ENCODE measurements at places on chromosomes 7 and 10.

DNA sequence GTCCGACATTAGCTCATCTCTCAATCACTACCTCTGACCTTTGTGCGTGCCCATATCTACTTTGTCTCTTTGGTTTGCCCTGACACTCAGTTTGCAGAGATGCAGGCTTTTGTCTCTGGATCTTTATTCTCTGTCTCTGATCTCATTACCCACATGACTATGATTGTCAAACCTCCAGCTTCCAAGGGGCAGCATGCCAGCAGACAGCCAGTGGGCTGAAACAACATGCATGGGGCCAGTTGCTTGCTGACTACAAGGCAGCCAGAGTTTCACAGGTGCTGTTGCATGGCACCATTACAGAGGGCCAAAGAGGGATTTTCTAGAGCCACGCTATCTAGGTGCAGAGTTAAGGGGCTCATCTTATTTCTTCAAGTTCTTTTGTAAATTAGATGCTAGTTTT, 146.2 kb downstream of the SPAG6 start:
- no peak for DNase-seq

DNA sequence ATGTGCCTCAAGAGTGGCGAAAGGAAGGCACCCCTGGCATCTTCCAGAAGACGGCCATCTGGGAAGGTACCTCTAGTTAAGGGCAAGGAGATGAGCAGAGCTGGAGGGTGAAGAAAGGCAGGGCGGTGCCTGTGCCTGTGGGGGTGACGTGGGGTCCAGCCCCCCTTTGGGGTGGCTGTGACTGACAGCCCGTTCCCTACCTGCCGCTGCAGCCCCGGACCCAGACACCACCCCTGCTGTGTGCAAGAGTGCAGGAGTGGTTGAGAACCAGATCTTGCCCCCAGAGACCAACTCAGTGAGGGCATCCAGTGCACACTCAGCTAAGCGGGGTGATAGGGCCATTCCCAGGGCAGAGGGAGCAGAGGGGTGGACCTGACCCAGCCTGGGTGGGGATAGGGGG, 4.3 kb upstream of the MUC17 start:
- DNase-seq: no peak

- no peak for DNase-seq
Observed at GRCh38 chr10:112131346-112131745, 52.2 kb downstream of the GPAM start.

- DNase-seq: no peak
Observed at GRCh38 chr7:151059367-151060112, at the start of gene SLC4A2. Gene SLC4A2, plus strand, starts transcription at chr7:151059589. Its CDS starts 2,399 bp downstream, at chr7:151061988.

GRCh38 chr10:88385601-88386203, 197.4 kb downstream of the RNLS start:
- DNase-seq: no peak

DNA sequence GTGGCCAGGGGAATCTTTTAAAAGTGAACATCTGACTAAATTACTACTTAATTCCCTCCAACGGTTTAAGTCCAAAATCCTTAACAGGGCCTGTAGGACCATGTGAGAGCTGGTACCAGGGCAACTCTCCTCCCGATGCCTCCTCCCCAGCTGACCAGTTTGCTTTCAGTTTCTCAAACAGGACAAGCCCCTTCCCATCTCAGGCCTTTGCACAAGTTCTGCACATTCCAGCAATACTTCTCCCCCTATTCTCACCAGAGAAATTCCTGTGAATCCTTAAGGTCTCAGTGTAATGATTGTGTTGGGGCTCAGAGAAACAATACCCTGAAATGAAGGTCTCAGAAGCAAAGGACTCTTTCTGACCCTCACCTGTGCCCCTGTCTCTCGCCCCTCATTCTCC, 8.0 kb upstream of the CALHM1 start:
- no peak for DNase-seq

GRCh38 chr7:86947929-86948328, 111.5 kb downstream of the ELAPOR2 start:
- DNase-seq: no peak

- no peak for DNase-seq
Observed at GRCh38 chr10:62861507-62861906, 45.3 kb upstream of the EGR2 start.
